ENCODE measurements at places on chromosomes 11 and 22.

GRCh38 chr11:77444261-77444660 is 29.6 kb downstream of the PAK1 start:
- DNase-seq = peak; percentile 37

DNA sequence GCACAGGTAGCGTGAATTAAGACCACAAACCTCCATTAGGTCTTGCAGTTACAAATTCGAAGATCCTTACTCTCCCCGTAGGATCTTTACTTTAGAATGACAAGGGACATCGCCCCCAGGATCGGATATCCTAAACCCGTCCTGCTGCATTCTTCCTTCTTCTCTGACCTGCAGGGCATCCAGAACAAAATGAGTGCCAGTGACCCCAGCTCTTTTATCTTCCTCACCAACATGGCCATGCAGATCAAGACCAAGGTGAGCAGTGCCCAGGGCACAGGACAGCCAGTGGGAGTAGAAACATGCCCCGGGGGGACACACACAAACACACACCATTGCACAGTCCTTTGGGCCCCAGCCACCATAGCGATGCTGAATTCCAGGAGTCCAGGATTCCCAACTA is 42.6 kb upstream of the MPEG1 start:
- no peak for DNase-seq

- DNase-seq = no peak
Measured at GRCh38 chr11:20894296-20894695, 224.9 kb downstream of the NELL1 start.

DNA sequence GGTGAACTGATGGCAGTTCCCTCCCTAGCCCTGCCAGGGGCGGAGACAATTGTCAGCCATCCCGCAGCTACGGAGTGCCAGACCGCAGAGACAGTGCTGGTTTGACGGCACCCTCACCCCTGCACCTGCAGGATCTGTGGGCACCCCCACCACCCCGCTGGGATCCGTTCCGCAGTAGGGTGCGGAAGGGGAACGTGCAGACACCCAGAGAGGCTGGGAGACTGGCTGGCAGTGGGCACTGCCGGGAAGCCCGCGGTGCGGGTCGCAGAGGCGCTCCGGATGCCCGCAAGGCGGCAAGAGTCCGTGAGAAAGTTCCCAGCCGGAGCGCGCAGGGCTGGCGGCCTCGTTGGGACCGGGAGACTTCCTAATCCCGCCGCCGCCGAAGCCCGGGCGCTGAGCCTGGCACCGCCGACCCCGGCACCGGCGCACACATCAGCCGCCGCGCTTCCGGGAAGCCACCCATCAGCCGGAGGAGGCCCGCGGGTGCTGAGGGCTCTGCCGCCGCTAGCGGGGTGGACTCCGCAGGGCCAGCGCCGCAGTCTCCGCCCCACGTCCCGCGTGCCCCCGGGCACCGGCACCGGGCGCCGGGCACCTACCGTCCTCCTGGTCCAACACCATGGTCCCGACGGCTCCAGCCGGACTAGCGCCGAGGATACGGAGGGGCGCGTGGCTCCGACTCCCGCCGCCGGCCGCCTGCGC is 4.3 kb upstream of the LMO1 start:
- no peak for DNase-seq

- DNase-seq = no peak
Measured at GRCh38 chr11:15451713-15452112, 337.0 kb downstream of the INSC start.

DNA sequence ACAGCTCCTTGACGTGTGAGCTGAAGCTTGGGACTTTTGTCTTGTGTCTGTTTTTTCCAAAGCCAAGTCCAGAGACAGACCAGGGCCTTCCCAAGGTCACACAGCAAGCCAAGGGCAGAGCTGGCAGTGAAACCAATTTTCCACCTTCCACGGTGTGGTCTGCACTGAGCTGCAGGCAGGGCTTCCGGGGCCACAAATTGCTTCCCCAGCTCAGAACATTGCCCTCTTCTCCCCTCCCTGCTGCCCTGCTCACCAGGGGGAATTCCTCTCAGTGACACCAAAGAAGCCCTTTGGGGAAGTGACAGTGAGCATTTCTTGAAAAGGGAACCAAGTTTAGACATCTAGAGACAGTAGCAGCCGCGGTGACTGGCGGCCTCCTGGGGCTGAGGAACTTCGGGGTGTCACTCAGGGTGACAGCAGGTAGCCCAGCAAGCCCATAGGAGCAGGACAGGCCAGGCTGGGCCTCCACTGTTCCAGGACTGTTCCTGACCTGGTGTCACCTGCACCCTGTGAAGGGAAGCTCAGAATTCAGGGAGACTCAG is 9.2 kb downstream of the FXYD2 start:
- peak; percentile 93 for DNase-seq

DNA sequence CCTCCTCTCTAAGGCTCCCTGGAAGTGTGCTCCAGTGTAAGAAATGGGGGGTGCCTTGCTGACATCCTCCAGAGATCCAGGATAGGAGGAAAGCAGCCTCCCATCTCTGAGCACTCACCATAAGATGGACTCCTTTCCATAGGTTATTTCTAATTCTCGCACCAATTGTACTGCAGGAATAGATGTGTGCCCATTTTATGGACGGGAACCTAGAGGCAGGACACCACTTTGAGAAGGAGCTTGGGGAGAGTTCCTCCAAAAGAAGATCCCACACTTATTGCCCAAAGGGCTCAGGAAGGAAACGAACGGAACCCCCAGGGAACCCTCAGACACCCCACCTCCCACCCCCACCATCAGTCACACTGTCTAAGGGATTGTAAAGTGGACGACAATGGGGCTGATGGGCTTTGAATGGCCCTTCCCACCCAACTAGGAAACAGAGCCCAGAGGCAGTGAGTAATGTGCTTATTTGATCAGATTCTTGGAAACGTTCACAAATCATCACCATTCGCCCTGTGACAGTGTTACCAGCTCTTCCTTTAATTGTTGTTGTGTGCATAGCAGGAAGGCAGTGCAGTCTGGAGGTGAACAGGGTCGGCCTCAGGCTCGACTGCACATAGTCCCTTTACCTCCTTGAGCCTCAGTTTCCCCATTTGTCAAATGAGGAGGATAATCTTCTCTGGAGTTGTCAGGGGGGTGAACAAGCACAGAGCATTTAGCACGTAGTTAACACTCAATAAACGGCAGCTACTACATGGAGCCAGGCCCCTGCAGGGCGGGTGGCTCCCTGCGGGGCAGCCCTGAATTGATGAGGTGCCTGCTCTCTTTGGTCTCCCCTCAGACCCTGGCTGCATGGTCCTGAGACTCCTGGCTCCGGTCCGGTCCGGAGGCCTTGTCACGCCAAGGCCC is 8.4 kb upstream of the MN1 start:
- no peak for DNase-seq

DNA sequence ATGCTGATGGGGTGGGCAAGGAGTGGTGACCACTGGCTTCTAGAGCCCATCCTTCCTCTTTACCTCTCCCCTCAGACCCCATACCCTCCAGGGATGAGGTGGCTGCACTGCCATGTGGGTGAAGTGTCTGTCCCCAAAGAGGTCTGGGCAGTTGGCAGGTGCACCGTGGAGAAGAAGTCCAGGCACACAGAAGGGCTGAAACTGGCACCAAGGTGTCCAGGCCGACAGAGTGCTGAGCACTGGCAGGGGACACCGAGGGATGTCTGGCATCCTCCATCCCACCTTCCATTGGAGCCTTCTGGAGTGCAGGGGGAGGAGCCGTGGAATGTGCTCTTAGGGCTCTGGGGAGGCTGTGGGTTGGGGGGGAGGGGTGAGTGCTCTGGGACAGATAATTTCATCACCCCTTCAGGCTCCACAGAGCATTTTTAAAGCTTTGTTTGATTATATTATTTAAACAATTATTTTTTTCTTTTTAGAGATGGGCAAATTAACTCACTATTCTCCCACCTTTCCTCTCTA is 37.9 kb downstream of the PKNOX2 start:
- DNase-seq = no peak

DNA sequence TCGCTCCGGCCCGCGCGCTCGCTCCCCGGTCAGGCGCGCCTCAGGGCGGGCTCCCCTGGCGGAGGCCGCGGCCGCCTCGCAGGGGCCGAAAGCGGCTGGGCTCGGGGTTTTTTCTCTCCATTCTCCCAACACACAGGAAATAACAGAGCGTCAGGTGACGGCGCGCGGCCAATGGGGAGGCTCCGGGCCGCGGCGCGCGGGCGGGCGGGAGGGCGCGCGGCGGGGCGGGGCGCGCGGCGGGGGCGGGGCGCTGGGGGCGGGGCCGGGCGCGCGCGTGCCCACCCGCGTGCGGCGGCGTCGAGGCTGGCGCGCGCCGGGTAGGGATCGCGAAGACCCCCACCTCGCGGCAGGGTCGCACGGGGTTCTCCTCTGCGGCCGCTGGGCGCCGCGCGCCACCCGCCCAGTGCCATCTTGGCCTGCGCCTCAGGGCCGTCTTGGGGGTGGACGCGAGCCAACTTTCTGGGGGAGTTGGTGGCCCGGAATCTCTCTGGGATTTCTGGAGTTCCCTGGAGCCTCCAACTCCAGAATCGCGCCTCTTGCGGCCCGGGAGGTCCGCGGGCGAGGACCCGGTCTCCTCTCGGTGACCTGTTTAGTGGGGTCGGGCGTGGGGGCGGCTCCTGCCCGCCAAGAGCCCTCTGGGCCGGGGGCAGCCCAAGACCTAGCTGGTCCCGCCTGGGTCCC is at the start of gene TCF20:
Gene TCF20 (minus strand): TSS at position 144 of the 681 bp plus-strand sequence. CDS start 55,348 bp downstream, outside the sequence.
- DNase-seq = peak; percentile 83

- DNase-seq = no peak
Measured at GRCh38 chr11:10351765-10352641, 47.1 kb downstream of the ADM start.

- DNase-seq = no peak
Measured at GRCh38 chr11:61144511-61145179, 16.6 kb downstream of the VPS37C start.

DNA sequence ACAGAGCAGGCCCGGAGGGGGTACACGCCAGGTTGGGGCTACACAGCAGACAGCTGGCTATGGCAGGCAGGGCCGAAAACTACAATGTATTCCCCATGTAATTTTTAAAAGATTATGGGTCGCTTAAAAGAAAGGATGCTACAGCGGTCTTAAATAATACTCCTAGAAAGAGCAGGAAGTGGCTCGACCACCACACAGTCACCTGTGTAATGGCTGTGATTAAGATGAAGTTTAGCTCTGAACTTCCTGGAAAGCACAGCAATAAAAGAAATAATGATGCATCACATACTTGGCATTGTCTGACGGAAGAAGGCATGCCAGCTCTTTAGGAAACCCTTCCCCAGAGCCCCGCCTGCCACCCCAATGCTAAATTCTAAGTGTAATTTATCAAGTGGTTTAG is 32.6 kb downstream of the WNT11 start:
- DNase-seq = no peak

DNA sequence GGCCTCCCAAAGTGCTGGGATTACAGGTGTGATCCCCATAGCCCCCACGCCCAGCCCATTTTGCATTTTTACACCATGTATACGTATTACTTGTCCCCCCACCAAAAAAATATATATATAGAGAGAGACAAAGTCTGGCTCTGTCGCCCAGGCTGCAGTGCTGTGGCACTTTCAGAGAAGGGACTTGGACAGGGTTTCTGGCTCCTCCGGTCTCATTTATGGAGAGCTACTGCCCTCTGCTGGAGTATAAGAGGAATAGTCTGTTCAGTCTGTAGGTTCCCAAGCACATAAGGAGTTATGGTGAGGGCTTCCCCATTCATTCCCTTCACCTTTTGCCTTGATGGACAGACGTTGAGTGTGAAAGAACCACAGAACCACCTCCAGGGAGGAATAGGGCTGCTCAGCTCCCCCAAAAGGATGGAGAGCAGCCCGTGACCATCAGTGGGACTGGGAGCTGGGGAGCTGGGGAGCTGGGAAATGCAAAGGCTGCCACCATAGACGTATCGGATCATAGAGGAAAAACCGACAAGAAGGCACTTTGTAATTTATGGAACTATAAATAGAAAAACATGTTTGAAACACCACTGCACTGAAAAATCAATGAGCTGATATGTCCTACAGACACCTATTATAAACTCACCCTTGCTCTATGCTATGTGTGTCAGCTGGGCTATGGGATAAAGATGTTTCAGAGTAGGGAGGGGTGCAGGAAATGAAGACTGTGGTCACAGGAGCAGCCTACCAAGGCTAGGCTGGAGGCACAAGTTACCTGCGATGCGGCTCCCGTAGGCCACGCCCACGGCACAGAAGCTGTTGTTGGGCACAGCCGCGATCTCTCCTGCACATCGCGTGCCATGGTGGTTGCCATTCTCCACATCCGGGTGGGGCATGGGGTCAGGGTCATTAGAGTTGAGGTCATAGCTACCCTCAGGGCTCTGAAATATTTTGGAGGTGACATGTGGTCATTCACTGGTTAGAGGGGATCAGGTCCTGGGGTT is 5.2 kb downstream of the PCSK7 start:
- peak; percentile 86 for DNase-seq

- no peak for DNase-seq
Measured at GRCh38 chr11:119724956-119725355, 4.0 kb downstream of the NECTIN1 start.
